Esophagus mucosa (tissue), 1 donor: ENCODE measurements at places on chromosomes 5 and 9.

DNA sequence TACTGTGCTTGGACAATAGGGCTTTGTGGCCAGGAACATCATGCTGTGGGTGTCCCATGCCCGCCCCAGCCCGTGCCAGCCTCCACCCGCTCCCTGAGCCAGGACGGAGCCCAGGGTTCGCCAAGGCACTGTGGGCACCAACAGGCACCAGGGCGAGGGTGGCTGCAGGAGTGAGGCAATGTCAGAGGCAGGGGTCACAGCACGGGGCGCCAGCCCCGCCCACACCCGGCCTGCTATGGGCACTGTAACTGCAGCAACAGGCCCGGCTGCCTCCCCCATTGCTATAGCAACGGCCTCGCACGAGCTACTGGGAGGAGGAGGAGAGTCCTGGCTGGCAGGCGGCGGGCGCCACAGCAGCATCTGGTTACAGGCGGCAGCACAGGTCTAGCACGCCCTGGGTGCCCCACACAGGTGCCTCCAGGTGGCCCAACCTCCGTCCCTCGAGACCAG, 2.5 kb downstream of the ABCA2 start:
- peak; percentile 47 for ATAC-seq

DNA sequence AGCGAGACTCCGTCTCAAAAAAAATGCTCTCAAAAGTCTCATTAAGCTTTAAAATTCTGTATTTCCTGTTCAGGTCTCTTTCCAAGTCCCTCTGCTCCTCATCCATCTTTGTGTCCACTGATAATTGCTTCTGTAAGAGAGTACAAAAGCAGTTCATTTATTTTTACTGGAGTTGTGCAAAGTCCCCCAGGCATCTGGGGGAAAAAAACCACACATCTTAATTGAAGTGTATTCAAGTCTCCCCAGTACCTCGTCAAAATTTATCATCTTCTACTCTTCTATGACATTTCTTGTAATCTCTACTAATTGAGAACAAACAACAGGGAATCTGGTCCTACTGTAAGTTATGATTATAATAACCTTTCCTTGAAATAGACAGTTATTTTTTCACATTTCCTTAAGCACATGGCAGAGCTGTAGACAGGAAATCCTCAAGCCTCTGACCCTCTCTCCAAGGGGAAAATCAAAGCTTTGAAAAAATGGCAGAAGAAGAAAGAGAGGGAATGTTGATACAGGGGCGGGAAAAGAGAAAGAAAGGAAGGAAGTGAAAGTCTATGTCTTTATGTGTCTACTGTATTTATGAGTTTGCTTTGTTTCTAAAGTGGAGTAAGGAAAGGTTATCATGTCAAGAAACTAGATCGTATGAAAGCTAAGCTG, 51.5 kb downstream of the RAI14 start:
- ATAC-seq = no peak

DNA sequence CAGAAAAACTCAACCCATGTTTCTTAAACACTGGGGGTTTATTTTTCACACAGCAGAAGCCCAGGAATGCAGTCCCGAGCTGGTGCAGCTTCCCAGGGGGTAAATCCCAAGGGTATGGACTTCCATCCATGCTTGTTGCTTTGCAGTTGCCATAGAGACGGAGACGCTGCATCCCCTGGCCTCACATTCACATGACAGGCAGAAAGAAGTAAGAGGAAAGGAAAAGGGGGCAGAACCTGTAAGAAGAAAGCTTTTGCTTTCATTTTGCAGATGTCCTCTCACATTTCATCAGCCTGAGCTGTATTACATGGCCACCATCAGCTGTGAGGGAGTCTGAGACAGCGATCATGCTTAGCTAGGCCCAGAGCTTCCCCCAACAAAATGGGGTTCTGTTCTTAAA, 321.0 kb downstream of the AGTPBP1 start:
- ATAC-seq = no peak

DNA sequence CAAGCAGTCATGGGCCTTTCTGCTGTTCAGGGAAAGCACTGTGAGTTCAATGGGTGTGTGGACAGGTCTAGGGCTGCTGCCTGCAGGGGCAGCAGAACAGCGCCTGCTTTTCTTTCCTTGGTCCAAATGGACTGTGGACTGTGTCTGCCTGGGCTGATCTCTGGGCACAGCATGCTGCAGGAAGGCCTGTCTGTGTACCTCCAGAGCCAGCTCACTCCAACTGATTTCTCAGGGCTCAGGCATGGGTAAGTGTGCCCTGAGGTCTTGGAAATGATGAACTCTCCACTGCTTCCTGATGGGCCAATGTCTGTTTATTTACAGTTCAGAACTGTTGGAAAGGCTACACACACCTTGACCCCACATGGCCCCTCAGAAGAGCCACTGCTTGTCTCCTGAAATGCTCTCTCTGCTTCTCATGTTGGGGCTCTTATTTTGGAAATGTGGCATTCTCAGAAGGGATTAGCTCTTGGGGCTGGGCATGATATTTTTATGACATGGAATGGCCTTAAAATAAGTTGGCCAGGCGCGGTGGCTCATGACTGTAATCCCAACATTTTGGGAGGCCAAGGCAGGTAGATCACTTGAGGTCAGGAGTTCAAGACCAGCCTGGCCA, 27.0 kb downstream of the SLC22A4 start:
- no peak for ATAC-seq

DNA sequence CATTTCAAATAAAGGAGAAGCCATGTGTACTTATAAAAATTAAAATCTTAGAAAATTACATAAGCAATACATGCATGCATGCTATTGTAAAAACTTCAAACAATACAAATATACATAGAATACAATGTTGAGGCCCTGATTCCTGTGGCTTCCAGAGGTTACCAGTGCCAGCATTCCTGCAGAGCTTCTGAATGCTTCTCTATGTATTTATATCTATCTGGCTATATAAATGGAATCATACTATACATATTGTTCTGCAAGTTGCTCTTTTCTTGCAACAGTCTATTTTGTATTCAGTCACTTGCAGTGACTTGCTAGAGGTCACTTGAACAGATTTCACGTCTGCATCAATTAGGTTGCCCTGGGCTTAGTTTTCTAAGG, 3.2 kb upstream of the IL12B start:
- no peak for ATAC-seq

GRCh38 chr5:14802541-14802940, 69.0 kb downstream of the ANKH start:
- ATAC-seq = no peak

DNA sequence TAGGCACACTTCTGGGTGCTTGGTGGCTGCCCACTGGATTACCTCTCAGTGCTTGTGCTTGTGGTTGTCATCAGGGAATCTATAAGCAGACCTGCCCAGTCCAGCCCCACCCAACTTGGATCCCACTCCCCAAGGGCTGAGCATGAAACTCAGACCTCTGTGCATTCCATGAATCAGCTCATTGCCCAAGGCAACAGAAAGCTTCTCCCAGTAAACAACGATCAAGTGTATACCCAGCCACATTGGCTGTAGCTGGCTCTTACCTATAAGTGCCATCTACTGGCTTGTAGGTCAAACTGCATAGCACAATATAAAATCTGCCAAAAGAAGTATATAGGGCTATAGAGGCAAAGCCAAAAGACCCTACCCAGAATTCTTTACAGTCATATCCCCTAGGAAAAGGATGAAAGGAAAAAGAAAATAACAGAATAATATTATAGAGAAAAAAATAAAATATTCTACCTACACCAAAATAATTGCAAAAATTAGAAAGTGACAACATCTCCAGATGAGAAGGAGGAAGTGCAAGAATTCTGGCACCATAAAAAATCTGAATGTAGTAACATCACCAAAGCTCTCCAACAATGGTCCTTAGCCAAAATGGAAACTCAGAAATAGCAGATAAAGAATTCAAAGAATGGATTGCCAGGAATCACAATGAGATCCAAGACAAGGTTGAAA, 321.0 kb upstream of the TRPC7 start:
- peak; percentile 38 for ATAC-seq

DNA sequence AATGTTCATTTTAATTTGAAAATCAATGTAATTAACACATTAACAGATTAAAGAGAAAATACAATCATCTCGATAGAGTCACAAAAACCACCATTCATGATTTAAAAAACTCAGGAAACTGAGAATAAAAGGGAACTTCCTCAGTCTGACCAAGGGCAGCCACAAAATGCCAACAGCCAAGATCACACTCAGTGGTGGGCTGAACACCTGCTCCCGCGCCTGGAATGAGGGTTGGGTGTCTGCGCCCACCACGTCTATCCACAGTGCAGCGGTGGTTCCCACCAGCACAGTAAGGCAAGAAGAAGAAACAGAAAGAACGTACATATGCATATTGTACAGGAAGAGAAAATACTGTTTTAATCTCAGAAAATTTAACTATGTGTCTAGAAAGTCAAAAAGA, 11.7 kb upstream of the NSMF start:
- no peak for ATAC-seq

DNA sequence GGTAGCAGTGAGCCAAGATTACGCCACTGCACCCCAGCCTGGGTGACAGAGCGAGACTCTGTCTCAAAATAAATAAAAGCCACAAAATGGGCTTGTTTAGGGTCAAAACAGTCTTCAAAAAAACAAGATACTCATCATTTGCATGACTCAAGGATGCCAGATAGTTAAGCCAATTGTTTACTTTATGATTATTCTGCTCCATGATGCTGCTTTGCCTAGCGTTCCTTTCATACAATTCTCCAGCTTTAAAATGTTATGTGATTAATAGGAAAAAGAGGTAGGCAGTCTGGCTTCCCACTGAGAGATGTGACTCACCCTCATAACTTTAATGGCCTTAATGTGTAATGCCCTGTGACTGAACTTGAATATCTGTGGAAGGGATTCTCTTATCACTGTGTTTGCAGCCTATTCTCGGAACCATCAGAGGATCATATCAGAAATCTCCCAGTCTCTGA, 364.6 kb upstream of the TRPC7 start:
- ATAC-seq = no peak
